ENCODE measurements at places on chromosomes 2 and 18.

DNA sequence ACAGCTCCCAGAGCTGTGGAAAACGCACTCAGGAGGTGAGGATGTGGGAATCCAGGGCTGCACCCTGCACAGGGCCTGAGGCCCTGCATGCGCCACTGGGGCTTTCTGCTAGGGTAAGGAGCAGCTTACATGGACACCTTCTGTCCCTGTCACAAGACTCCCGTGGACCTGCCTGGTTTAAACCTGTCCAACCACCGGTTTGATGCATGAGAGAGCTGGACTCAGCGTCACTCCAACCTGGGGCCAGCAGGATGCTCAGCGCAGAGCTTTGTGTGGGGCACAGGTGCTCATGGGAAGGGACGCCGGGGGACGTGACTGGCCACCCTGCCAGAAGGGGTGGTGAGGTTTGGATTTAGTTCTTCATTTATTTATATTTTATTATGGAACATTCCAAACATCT lies 24.2 kb downstream of the SNORC start:
- DNase-seq = no peak

DNA sequence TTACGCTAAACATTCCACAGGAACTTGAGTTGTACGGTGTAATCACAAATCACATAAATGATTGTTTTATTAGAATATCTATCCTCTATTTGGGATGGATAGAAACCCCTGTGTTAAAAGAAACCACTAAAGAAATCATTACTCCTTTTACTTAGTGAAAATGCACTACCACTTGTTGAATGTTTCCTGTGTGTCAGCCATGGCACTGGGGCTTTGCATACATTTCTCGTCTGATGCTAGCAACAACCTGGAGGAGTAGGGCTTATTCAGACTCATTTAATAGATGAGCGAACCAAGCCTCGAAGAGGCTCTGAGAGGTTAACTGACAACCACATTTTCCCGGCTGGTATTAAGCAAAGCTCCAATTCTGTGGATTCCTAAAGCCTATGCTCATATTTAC lies 60.5 kb upstream of the PELI1 start:
- DNase-seq = no peak

- DNase-seq = no peak
Observed at GRCh38 chr2:233111427-233111826, 51.3 kb downstream of the INPP5D start.

- no peak for DNase-seq
Observed at GRCh38 chr2:46216213-46216612, 81.0 kb upstream of the EPAS1 start.

DNA sequence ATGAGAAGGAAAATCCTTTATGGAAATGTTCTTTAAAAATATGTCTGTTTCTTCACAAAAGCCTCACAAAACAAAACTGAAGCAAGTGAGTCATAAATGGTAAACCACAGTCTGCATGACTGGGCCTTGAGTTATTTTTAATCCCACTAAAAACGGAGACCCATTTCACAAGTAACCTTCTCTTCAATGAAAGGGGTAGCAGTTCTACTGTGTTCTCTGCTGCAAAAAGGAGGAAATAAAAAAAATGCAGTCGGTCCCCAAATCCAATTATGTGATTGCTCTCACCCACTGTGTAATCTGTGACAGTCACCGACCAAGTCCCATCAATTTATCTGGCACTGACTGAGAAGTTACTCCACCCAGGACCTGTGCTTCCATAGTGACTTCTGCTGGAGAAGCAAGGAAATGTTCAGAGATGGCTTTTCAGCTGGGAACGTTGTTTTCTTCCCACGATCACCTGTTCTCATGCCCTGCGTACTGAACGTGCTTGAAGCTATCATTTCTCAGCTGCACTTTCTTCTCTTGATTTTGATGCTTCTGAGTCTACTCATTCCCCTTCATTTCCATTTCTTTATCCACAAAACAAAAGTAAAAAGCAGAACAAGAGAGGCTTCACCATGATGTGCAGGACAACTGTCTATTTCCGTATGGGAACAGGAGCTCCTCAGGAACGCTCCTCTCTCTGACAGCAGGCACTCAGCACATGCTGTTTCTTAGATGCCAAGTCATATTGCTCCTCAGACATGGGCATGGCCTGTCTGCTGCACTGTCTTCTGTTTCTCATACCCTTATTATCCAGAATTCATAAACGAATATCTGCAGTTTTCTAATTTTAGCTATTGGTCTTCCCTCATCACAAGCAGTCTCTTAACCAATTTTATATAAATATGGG lies 80.0 kb upstream of the TMEM200C start:
- no peak for DNase-seq

- DNase-seq = no peak
Observed at GRCh38 chr18:73807551-73808192, 340.0 kb downstream of the FBXO15 start.

DNA sequence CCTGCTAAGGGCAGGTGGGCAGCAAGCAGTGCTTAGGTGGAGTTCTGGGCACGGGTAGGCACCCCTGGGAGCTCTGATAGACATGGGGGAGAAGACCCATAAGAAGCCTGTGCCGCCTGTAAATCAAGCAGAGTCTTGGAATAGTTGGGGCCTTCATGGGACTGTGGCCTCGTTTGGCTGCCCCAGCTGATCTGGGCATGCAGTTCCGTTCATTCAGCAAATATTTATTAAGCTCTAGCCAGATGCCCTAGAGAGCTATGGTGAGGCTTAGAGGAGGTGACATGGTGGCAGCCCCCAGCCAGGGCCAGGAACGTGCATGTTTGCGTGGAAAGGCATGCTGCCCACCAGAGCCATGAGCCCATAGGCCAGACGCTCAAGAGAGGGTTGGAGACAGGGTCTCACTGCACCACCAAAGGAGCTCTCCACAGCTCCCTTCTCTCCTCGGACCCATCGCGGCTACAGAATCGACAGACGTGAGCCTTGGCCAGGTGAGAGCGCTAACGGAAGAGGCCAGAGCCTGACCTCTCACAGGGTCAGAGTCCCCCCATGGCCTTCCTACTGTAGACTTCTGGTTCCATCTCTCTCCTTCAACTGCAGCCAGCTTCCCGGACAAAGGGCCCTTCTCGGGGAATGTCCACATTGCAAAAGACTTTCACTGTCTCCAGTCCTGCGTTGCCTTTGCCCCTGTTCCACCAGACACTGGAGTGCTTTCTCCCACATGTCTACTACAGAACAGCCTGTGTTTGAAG lies 135.7 kb downstream of the INHBB start:
- no peak for DNase-seq

DNA sequence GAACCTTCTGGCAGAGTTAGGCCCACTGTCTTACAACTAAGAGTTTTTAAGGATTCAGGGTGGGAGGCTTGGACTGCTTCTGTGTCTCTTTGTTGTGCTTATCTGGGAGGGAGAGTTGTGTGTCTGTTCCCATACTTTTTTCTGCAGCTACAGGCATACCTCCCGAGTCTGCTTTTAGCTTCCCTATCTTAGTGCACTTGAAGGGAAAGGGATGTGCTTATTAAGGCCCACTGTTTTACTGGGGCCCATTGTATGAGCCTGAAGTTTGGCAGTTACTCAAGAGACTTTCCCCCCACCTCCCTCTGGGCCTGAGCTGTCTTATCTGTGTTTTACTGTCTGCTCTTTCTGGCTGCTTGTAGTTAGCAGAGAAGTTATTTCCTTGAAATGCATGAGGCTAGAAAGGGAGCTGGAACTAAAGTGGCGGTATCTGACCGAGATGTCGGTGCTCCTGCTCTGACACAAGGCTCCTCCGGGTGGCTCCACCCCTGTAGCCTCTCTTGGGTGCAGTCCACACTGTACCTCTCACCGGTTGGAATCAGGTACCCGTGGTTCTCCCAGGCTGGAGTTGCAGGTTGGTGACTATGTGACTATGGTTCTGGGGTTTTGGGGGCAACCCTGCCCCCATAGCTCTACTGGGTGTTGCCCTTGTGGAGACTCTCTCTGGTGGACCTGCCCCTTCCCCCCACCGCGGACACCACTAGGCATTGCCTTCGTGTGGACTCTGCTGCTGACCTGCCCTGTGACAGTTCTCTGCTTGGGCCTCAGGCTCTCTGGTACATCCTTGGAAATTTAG lies 12.9 kb downstream of the UBR3 start:
- no peak for DNase-seq

- DNase-seq = no peak
Observed at GRCh38 chr2:205176546-205176945, 505.8 kb upstream of the NRP2 start.

- DNase-seq = no peak
Observed at GRCh38 chr2:38220164-38220563, 144.2 kb upstream of the CYP1B1 start.

GRCh38 chr2:60333264-60333663 lies 220.2 kb downstream of the BCL11A start:
- no peak for DNase-seq

GRCh38 chr2:216110620-216111019 lies 1.5 kb downstream of the XRCC5 start:
- DNase-seq = no peak

DNA sequence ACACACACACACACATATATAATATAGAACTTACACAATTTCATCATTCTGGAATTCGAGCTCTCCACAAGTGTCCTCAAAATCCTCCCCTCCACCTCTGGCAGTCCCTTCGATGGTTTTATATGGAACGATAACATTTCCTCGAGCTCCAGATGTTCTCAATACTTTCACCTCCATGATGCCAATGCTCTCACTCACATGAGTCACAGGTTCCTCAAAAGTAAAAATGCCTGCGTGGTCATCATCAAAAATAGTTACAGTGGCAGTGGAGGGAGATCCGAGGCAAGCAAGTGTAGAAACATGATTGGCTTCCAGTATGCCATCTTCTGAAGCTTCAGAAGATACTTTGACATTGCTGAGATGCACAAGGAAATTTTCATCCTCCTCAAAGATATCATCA lies 23.5 kb downstream of the SLC8A1 start:
- DNase-seq = no peak

DNA sequence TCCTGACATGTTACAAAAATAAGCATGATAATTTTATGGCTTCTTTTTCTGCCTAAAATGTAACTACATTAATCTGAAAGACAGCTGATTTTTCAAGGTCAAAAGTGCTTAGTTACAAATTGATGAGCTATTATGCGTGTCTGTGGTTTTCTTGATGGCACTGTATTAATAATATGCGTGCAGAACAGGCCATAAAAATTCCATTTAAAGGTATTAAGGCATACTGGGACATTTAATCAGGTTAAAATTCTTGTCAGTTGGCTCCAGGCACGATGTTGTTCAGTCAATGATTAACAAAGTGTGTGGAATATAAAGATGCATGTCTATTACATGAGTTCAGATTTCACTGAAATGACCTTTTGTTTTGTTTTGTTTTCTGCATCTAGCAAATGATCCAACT lies 420.1 kb upstream of the ZNF804A start:
- no peak for DNase-seq

- DNase-seq = no peak
Observed at GRCh38 chr2:111201214-111201613, 80.5 kb downstream of the BCL2L11 start.

- no peak for DNase-seq
Observed at GRCh38 chr2:133345638-133346037, 222.6 kb downstream of the NCKAP5 start.

- no peak for DNase-seq
Observed at GRCh38 chr2:113760400-113760799, 4.0 kb upstream of the SLC35F5 start.

- DNase-seq = peak; percentile 25
Observed at GRCh38 chr18:63994783-63995399, 25.0 kb downstream of the SERPINB8 start.

DNA sequence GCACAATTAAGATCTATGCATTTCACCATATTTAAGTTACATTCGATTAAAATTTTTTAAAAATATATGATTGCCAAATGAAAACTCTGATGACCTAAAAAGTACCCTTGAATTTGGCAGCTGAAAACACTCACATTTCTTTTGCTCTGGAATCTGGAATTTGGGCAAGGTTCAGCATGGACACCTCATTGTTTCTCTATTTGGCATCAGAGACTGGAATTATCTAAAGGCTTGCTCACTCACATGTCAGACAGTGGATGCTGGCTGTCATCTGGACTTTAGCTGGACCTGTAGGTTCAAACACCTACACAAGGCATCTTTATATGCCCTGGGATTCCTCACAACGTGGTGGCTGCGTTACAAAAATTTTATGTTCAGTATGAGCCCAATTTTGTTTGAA lies 16.1 kb downstream of the MBOAT2 start:
- DNase-seq = no peak

- DNase-seq = no peak
Observed at GRCh38 chr2:158686210-158686691, 108.9 kb upstream of the DAPL1 start.

DNA sequence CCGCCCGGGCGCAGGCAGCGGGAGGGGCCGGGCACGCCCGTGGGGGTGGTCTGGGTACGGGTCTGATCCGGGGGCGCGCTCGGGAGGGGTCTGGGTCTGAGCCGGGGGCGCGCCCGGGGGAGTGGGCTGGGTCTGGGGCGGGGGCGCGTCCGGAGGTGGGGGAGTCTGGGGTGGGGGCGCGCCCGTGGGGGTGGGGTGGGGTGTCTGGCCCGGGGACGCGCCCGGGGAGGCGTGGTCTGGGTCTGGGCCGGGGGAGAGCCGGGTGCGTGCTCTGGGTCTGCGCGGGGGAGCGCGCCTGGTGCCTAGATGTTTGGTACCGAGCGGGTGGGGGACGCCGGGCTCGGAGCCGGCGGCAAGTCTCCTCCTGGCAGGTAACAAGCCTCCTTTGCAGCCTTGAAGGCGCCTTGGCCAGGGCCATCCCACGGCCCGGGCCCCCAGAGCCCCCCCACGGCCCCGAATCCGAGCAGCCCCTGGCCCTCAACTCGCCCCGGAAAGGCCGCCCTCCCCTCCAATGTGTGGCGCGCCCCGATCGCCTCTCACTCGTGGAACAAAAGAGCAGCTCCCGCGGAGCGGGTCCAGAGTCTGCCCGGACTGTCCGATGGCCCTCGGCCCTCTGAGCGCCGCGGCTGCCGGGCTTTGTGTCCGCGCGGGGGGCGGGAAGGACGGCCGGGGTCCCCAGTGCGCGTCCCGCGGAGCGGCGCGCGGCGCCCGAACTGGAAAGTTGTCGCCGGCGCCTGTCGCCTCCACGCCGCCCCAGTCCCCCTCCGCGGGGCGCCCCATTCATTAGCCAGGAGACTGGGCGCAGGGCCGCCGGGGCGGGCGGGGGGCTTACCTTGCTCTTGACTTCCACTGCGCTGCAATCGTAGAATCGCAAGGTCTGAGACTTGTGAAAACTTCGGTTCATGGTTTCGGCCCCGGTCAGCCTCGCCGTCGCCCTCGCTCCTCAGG lies 595 bp downstream of the PARD6G start:
- DNase-seq = peak; percentile 80

GRCh38 chr2:150485871-150486538 lies 1.5 kb downstream of the RND3 start:
- DNase-seq = peak; percentile 68

- peak; percentile 77 for DNase-seq
Observed at GRCh38 chr2:145563741-145564615, 1044.1 kb upstream of the ZEB2 start.

DNA sequence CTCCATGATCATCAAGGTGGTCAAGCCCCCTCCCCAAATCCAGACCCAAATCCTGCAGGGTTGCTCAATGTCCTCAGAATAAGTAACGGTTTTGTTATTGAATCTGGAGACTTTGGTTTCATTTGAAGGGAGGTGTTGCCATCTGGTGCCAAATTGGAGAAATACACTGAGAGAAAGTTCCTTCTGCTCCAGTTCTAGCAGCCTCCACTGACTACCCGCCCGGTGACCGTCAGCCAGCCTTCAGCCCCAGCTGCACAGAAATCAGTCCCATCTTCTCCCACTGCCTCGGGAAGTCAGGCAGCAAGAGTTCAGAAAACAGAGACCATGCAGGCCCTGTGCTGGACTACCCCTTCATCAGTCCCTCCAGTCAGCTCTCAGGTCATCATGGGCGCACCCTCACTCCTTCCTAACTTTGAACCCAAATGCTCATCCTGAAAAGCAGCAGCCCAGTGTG lies 38.7 kb downstream of the PKDCC start:
- DNase-seq = peak; percentile 70

All from NCI-H146 (cell line).